ENCODE measurements at places on chromosomes 3 and 15.

GRCh38 chr3:32414522-32415202 is 23.0 kb downstream of the CMTM7 start:
- no peak for DNase-seq

- DNase-seq: no peak
These were observed 23.1 kb upstream of the PDCD6IP start for GRCh38 chr3:33775363-33775762.

DNA sequence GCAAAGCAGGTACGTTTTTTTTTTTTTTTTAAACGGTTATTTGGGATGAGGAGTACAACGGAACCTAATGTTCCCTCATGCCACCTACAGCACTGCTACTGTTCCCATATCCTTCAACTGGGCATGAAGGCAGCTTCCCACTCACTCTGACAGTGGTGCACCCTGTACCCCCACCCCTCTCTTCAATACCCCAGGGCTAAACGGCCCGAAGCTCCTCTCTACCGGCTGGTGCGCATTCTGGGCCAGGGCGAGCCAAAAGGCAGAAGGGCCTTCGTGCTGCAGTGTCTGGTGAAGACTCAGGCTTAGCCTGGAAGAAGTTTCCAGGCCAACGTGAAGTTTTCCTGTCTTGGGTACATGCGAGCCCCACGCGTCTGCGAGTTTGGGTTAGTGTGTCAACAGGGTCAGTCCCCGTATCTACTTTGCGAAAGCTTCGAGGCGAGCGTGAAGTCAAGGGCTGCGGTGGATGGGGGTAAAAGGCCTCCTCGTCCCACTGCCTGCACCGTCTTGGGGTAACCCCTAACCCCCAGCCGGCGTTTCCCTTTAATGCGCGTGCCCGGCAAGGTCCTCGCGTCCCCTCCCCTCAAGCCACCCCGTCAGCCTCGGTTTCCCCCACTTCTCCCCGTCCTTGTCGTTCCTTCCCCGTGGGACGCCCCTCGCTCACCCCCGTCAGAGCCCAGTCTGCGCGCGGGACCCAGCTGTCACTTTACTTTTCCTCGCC is 765 bp upstream of the UBE2E2 start:
- DNase-seq: no peak

GRCh38 chr15:74827614-74828013 is 1.2 kb downstream of the CPLX3 start:
- no peak for DNase-seq

GRCh38 chr3:136277634-136278033 is 27.5 kb downstream of the PCCB start:
- no peak for DNase-seq

DNA sequence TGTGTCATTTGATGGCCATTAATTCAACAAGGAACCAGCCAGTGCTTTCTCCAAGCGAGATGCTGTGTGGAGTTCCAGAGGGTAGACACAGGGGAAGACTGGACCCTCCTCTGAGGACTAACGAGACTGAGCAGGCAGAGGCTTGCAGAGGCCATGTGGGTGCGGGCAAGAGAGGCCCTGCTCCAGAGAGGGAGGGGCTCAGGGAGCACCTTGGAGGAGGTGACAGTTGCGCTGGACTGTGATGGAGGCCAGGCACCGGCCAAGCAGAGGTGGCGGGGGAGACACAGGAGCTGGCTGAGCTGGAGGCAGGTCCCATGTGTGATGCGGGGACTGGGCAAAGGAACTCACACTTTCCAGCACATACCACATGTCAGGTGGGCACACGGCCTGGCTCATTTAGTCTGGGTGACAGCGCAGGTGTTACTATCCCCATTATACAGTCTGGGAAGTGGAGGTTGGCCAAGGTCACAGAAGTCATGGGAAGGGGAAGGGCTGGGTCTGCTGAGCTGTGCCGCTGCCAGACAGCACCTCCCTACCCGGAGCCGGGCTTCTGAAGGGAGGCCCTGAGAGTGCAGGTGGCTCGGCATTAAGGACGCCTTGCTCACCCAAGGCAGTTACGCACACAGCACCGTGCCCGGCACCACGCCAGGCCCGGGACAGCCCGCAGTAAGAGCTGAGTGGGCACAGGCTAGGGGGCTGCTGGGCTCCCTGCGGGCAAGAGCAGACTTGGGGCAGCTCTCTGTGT is 3.7 kb downstream of the MELTF start:
- DNase-seq: no peak

DNA sequence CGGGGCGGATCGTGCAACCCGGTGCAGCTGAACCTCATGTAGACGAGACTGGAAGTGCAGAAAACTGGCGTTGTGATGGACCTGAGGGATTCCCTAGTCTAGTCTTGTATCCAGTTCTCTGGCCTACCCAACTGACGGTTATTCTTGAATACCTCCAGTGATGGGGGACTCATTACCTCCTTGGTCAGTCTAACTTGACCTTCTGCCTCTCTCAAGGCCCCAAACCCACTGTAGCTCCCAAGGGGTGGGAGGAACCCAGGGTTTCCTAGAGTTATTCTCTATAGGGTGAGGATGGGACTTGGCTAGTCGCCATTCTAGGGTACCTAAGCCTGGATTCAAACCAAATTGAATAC is 11.4 kb downstream of the PAK6 start:
- DNase-seq: no peak

DNA sequence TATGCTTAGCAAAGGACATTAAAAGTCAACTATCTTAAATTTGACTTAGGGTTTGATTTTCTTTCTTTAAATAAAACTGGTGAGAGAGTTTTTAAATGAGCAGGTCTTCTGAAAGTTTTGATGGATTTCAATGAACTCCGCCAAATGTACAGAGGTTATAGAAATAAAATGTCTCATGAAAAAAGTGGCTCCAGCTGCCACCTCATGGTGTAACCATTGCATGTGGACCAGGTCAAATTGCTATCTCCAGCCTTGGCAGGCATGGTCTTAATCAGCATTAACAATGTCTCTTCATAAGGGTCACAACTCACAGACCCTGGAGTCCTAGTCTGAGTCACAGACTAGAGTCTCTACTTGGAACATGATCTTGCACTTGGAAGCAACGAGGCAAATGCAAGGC is 182.3 kb downstream of the ADAMTS17 start:
- DNase-seq: no peak

All from NCI-H2227 treated with DMSO at 0.1 percent for 48 hours (cell line).